ENCODE measurements at places on chromosomes 5 and 9.

DNA sequence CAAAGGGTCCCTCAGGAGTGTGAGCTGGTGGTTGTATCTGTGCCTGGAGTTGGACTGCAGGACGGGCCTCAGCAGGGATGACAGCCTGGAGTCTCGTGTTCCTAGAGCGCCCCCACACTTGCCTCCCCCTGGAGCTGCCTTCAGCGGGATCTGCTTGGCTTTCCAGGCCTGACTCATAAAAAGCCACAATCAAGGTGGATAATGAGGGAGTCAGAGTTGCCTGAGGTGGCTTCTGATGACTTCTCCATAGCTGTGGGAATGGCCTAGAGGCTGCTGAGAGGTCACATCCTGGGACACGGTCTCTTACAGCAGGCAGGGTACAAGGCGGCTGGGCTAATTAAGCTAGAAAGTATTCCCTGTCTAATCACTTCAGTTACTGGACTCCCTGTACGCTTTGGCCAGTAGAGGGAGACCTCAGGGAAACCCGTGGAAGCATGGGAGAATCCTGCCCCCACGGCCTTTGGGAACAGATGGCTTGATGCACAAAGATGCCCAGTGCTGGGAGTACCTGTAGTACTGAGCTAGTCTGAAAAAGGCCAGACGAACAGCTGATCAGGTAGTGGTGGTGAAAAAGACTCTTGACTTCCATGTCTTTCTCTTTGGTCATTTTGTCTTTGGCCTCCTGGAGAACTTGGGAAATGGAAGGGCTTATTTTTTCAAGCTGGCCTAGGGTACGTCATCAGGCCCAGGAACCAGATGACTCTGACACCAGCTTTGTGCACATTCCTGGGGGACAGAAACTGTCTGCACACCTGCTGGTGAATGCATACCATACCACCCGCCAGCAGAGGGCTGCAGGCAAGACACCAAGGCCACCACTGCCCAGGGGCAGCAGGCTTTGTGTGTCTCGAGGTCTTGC, 16.1 kb upstream of the FRRS1L start:
- no peak for DNase-seq

DNA sequence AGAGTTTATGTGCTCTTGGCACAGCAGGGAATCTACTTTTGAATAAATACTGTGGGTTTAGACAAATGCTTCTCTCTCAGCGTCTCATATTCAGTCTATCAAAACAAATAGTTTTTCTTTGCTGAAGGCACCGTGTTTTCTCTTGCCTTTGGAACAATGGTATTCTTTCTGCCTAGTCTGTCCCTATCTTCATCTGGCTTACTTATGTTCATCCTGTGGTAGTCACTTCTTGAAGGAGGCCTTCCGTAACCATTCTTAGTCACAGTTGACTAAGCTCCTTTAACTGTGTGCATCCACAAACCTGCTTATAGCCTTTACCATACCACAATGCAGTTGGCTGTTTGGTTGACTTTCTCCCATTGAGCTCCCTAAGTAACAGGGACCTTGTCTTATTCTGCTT, 45.9 kb downstream of the LARP1 start:
- no peak for DNase-seq

- no peak for DNase-seq
These were observed 180.9 kb upstream of the ANKRD55 start for GRCh38 chr5:56414066-56414465.

DNA sequence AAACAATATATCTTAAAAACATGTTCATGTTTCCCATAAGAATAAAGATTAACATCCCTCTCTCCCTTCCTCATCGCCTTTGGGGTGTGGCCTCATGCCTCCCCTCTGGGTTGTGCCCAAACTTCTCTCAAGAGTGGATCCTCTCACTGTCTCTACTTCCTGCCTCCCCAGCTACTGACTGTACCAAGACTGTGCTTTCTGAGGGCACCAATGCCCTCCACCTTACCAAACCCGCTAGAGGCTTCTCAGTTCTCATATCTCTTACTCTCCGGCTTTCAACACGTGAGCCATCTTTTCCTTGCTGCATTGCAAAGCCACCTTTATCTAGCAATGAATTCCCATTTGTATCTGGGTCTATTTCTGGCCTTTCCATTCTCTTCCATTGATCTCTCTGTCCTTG, 34.4 kb upstream of the KCNIP1 start:
- no peak for DNase-seq

- DNase-seq, result no peak
These were observed 202.2 kb downstream of the GADD45G start for GRCh38 chr9:89807101-89807395.

- no peak for DNase-seq
These were observed 21.9 kb upstream of the PLIN2 start for GRCh38 chr9:19149230-19149629.

DNA sequence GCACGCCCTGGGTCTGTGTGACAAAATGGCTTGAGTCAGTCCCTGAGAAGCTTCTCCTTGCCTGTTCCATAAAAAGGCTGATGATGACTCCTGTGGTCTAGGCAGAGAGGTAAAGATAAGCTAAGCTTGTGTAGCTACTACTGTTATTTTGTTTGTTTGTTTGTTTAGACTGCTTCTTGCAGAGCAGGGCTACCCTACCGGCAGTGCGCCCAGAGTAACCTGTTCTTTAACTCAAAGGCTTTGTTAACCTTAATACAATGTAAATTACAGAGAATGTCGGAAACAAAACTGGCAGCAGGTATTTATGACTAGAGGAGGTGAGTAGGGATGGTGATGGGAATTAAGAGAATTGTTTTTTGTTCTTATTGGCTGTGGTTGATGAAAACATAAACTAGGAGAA, 87.6 kb downstream of the F2RL2 start:
- DNase-seq, result no peak

- no peak for DNase-seq
These were observed 276.0 kb upstream of the TMEM161B start for GRCh38 chr5:88544671-88545070.

GRCh38 chr9:19975499-19975898, 186.7 kb upstream of the SLC24A2 start:
- no peak for DNase-seq

- DNase-seq, result no peak
These were observed 269.8 kb downstream of the SYK start for GRCh38 chr9:91071184-91071990.

GRCh38 chr9:96169901-96170300, 132.1 kb downstream of the HSD17B3 start:
- DNase-seq, result no peak

DNA sequence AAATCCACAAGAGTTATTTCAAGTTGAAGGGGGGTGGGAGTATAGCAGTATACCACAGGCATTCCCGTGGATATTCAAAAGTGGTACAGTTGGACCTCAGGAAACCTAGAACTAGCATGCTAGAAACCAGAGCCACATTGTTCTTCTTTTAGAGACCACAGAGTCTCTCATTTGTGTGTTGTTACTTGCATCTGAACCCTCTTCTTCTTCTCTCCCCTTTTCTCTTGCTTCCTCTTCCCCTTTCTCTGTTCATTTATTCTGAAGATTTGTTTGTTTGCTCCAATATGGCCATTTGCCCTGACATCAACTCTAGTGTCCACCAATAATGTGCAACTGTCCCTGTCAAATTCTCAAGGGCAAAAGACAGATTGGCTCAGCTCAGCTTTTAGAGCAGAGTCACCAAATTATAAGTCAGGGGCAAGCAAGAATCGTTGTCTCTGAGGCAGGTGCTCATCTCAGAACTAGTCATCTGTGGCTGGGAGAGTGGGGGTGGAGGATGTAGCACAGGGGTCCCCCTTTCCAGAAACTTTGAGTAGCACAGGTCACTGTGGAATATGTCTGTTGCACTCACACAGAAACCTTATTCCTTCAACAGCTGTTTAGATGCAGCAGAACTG, 321.1 kb downstream of the ARRDC3 start:
- no peak for DNase-seq

DNA sequence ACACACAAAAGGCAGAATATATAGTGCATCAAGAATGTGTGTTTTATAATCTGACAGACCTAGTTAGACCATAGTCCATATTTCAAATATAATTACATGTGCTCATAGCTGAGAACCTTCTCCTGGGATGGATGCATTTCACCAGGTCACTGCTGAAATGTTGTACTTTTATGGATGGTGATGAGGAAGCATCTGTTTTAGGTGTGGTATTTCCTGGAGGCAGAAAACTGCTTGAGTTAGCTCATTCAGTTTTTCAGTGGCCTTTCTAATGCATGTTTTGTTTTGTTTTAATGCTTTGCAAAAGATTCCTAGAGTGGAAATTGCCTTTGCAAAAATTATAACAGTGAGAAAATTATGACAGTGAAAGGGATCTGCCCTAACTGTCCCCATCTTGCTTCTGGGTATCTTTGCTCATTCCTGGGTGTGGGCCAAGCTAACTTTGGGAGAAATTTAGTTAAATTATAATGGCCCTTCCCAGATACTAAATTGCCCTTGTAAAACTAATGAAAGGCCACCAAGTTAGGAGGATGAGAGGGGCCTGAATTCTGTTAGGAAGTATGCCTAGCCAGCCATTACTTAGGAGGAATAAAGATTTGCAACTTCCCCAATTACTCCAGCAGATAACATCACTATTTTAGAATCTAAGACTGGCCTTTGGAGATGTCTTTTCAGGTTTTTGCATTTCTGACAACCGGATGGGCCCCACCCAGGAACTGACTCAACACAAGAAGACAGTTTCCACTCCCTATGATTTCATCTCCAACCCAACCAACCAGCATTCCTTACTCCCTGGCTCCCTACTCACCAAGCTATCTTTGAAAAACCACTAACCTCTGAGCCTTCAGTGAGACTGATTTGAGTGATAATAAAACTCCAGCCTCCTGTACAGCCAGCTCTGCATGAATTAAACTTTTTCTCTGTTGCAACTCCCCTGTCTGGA, 7.0 kb upstream of the IL12B start:
- DNase-seq, result no peak

GRCh38 chr9:95413793-95414192, 96.3 kb upstream of the FANCC start:
- no peak for DNase-seq

- no peak for DNase-seq
These were observed 98.4 kb downstream of the FGF1 start for GRCh38 chr5:142587354-142587965.

GRCh38 chr5:91311168-91311696, 71.9 kb downstream of the ARRDC3 start:
- no peak for DNase-seq

Data from NCI-H1417 treated with DMSO at 0.1 percent for 48 hours (cell line).